ENCODE measurements at places on chromosomes 7 and 10.

DNA sequence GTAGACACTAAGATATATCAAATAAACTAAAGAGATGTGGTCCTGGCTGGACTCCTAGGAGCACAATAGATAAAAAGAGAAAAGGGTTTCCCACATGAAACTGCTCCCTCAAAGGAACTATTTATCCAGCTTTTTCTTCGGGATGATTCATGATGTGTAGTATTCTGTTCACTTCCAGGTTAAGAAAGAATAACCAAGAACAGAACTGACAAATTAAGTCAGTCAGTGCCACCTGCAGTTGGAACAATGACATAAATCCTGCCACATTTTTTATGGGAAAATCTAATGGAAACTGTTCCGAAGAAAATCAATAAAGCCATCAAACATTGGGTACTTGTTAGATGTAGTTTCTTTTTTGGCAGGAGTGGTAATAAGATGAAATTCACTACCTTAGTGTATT is 87.1 kb downstream of the POLR1F start:
- no peak for DNase-seq

DNA sequence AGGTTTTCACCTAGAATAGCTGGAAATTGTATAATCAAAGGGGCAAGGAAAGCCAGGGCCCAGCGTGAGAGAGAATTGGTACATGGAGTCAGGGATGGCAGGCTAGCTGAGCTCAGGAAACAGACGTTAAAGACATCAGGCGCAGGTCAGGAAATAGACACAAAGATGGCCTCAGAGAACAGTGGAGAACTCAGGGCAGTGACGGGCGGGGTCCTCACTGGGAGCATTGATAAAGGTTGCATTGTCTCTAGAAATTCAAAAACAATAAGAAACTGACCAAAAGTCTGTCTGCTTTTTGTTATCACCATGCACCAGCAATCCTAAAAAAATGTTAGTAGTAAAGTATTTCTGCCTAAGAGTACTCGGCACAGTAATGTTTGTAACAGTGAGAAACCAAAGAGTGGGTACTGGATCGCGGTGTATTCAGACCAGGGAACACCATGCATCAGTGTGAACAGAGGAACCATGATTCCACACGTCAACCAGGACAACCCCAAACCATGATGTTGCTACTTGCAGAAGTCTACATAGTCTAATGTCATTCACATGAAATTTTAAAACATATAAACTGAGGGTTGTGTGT is 81.9 kb upstream of the AUTS2 start:
- peak; percentile 23 for DNase-seq

GRCh38 chr7:100563809-100564400 is 9.8 kb downstream of the SAP25 start:
- peak; percentile 79 for DNase-seq

DNA sequence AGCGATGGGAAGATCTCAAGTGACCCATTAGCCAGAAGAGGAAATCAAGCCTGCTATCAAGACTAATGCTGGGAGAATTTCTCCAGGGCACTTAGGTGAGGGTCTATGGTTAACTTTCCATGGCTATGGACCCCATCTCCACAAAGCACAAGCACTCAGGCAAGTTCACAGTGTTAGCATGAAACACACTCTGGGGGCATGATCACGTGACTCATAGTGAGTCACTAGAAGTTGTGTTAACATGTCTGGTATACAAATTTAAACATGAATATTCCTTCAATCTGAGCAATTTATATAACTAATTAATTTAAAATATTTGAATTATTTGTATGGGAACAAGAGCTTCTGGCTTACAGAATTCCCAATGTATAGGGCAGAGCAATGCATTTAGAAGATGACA is 131.8 kb downstream of the FAM204A start:
- DNase-seq = no peak

GRCh38 chr7:105198223-105198622 is 184.2 kb downstream of the KMT2E start:
- DNase-seq = no peak

GRCh38 chr7:36286226-36286625 is 103.4 kb upstream of the ANLN start:
- DNase-seq = no peak

DNA sequence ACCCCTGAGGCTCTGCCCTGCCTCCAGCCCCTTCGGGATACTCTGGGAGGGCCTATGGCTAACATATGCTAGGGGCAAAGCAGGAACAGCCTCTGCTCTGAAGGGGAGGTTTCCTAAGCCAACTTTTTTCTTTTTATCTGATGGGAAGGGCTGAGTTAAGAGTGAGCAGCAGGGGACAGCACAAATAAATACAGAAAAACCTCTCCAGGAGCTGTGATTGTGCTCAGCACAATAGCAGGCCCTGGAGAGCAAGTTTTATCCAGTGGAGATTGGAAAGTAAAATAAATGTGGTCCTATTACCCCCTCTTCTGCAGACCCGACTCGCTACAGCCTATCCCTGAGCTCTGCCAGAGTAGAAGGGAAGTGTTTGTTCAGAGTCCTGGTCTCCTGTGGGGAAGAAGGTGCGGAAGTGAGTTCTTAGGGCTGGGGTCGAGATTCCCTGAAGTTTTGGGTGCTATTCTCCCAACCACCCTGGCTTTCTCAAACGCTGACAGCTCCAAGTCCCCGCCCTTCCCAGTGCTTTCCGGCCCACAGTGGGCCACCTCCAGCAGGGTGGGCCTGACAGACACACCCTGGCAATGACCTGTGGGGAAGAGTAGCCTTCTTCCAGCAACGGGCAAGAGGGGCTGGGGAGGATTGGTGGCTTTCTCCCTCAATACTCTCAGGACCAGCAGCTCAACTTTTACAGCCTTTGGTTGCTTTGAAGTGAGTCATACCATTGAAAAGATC is 23.0 kb upstream of the AFAP1L2 start:
- no peak for DNase-seq

- DNase-seq = no peak
Observed at GRCh38 chr10:11014671-11015445, 2.8 kb upstream of the CELF2 start.

DNA sequence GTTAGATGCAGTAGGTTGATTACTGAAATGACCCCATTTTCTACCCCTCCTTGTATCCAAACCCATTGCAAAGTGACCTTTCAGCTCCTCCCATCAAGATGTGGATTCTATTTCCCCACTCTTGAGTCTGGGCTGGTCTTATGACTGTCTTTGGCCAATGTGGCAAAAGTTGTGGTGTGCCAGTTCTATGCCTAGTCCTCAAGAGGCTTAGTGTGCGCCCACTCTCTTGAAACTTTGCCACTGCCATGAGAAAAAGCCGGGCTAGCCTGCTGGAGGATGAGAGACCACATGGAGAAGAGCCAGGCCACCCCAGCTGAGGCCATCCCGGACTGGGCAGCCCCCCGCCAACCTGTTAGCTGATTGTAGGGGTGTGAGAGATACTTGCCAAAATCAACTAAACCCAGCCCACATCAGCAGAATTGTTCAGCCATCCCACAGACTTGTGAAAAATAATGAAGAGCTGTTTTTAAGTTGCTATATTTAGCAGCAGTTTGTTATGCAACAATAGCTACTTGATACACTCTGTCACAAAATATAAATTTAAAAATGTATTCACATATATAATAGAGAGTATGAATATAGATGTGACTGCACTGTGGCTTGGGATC is 131.0 kb upstream of the PALS2 start:
- no peak for DNase-seq

- DNase-seq = no peak
Observed at GRCh38 chr7:108016841-108017775, 14.1 kb upstream of the LAMB1 start.

DNA sequence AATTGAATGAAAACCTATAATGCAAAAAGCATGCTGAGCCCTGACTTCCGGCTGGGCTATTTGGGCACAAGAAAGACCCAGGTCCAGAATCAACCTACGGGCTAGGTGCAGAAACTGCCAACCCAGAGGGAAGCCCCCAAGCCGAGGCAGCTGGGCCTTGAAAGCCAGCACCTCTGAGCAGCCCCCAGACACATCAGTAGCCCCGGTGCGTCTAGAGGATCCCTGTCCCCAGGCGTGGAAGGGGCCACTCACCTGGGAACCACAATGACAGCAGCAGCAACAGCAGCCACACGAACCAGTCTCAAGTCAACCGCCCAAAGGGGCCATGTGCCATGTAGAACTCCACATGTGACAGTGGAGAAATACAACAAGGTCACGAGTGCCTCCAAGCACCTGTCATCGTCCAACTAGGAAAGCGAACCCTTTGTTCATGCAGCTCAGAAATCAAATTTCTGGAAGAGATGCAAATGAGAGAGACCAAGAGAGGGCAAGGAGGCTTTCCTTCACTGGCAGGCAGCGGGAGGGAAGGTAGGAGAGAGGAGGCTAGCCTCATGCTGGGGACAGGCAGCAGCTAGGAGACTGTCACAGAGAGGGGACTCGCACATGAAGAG is 57.5 kb upstream of the CHST15 start:
- DNase-seq = no peak

GRCh38 chr10:79483948-79484347 is 28.4 kb upstream of the EIF5AL1 start:
- DNase-seq = no peak

DNA sequence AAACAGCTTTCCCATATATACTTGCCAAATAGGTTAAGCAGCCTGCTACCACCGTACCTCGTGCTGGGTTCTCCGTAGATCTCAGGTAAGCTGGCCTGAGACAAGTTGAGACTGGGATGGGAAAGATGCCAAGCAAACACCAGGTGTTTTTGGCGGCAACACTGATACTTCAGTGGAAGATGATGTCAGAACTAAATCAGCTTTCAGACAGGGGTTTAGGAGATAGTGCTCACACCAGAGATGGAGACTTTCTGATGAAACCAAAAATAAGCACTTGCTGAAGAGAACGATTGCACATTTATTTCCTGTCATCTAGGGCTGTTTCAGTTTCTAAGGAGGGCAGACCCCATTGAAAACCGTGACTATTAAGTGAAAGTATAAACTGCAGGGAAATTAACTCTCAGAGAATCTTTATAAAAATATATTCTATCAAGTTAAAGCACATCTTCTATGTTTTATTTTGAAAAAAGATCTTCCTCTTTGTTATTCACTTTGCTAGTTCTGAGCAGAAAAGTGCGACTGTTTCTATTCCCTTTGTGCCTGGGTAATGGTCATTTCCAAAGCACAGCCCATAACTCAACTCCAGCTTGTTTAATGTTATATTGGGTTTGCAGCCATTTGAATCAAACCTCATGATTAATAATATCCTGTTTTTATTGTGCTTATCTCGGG is 149.9 kb downstream of the CPED1 start:
- DNase-seq = no peak

DNA sequence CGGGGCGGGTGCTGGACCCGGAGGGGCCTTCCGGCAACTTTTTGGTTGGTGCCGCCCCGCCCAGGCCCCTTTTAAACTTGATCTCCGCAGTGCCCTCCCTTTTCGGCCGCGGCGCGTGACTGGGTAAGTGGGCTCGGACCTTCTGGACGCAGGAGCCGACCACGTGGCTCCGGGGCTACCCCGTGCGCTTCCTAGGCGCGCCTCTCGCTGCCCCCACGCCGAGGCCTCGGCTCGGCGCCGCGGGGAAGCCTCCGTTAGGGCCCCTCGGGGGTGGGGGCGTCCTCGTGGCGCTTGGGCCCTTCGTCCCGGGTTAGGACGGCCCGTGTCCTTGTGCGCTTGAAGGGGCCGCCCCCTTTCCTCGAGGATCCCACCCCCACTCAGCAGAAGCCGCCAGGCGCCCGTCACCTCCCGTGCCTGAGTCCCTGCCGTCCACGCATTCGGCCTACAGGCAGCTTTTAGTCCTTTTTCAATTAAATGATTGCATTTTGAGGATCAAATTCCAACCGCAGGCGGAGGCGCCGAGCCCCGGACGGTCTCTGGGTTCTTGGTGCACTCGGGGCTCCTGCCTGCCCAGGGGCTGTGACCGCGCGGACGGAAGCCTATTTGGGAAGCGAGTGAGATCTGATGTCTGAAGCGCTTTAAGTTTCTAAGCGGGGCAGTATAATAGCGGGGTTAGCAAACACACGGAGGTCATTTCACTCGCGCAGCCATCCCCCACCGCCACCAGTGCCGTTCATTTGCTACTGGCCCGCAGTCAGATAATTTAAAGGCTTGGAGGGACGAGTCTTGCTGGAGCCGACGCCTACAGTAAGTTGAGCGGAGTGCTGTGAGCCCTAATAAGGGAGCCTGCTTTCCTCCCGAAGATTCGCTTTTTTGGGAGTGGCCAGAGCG is 31.8 kb upstream of the TOMM7 start:
- peak; percentile 21 for DNase-seq

GRCh38 chr10:108412323-108412722 is 1247.8 kb upstream of the SORCS1 start:
- DNase-seq = no peak

DNA sequence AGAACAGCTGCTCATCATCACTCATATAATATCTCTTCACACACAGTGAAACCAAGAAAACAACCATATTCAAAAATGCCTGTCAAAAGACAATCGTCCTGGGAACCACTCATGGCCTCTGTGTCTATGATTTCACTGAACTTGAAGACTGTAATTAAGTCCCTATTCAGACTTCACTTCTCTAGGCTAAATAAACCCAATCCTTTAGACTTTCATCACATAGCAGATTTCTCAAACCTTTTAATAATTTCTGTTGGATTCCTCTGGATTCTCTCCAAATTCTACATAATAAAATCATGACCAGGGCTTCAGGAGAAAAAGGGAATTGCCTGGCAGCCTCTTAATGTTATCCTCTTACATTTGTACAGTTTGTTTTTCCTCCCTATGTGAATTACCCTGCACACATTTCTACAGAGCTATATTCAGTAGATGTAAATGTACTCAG is 201.1 kb downstream of the LRRN3 start:
- no peak for DNase-seq

- no peak for DNase-seq
Observed at GRCh38 chr7:152882576-152883310, 123.2 kb downstream of the ACTR3B start.

DNA sequence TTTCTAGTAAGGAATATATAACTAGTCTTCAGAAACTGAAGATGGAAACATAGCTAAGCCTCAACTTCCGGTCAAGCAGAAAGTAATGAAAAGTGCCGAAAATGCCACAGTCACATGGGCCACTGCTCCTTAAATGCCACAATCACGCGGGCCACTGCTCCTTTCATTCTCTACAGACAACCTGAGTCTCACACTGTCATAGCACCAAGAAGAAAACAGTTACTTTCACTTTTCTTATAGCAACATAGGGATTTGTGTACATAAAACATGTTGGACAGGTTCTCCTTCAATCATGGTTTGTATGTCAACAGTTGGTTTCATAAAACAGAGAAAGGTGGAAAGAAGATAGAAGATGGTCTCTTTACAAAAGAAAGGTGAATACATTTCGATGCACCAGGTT is 48.6 kb upstream of the NOBOX start:
- DNase-seq = no peak

GRCh38 chr10:12484941-12485805 is 135.8 kb downstream of the CAMK1D start:
- DNase-seq = no peak

Data from hematopoietic multipotent progenitor cell (in vitro differentiated cells).